ENCODE measurements at places on chromosomes 11 and 22. TPM values are rescaled to one million over a fixed set of nuclear protein-coding genes. Genes with fewer than 3 reads are reported as not detected.
A peak's percentile ranks its signal among the peaks of the same experiment; 100 is the strongest.

Gene NECTIN1
- 44.6 TPM for total RNA-seq

Gene DDI1
- total RNA-seq, result not detected

Gene LMNTD2
- 1.8 TPM for total RNA-seq

Gene MS4A15
- not detected for total RNA-seq

Gene GLB1L2
- 15.4 TPM for total RNA-seq

Gene PRG2
- total RNA-seq, result not detected

Gene SNX19
- total RNA-seq, result 45.0 TPM

GRCh38 chr11:34145073-34145472 is 39.6 kb downstream of the NAT10 start:
- DNase-seq, result no peak

DNA sequence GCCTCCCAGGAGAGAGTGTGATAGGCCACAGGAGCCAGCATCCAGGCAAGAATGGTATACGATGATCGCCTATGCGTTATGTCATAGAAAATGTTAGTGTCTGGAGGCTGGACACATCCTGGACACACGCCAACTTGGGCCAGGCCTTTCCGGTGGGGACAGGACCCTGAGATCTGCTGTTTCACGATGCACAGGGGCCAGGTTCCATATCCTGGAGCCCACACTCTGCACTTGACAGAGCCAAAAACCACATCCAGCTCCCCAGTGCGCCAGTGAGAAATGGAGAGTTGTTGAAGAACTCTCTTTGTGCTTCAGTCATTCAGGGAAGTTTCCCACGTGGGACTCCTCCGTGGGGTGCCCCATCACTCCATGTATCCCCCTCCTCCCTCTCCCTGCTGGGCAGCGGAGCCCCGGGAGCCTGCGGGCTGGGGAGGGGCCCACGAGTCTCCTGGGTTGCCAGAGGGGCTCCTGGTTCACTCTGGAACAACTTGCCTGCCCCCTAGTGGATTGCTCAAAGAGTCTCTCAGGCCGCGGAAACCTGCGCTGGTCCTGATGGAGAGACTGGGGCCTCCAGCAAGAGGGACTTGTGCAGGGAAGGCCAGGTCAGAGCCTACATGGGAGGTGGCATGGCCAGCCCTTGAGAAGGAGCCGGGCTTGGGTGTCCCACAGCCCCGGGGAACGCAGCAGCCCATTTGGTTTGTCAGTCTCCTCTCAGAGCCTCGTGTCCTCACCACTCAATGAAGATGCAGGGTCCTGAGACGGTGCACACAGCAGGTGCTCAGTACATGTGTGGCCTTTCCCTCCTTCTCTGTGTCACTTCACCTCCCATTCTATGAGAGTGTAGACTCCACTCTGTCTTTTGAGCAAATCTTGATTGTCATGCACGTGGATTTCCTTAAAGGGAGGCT is 10.2 kb upstream of the LRRC32 start:
- peak; percentile 88 for DNase-seq

GRCh38 chr11:116413301-116414242 is 359.2 kb downstream of the BUD13 start:
- DNase-seq, result no peak

DNA sequence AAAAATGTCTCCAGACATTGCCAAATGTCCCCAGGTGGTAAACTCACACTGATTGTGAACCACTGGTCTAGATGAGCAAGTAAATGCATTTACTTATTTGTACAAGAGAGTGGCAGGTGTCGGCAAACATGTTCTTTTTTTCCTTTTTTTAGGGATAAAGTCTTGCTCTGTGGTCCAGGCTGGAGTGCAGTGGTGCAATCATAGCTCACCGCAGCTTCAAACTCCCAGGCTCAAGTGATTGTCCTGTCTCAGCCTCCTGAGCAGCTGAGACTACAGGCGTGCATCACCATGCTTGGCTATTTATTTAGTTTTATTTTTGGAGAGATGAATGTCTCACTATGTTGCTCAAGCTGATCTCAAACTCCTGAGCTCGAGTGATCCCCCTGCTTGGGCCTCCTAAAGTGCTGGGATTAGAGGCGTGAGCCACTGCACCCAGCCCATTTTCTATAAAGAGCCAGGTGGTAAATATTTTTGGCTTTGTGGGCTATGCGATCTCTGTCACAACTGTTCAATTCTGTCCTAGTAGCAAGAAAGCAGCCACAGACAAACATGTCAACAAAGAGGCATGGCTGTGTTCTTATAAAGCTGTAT is 1.4 kb downstream of the VPREB1 start:
- no peak for DNase-seq

- peak; percentile 40 for DNase-seq
These were observed 18.1 kb upstream of the KLHL35 start for GRCh38 chr11:75450826-75451821.

GRCh38 chr22:46269564-46269963 is 1.8 kb downstream of the TTC38 start:
- no peak for DNase-seq

GRCh38 chr11:72723508-72723907 is 28.7 kb downstream of the ARAP1 start:
- no peak for DNase-seq

DNA sequence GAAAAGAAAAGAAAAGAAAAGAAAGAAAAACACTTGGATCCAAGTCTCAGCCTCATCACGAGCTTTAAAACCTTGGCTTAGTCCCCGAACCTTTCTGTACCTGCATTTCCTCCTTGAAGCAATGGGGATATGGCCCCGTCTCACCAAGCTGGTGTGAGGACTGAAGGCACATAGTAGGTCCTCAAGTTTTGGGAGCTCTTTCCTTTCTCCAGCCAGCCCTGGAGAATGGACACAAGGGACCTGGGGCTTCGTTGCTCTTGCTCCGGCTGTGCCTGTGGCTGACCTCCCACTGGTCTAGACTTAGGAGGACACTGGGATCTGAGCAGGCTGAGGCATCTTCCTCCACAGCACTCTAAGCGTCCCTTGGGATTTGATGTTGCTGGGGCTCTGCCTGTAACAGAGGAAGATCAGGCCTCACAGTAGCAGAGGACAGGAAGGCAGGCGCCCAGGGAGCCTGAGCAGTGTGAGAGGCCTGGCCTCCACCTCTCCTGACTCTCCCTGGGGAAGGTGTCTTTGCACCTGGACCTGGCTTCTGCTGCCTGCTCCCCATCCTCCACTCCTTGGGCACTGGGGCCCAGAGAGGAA is 32.8 kb downstream of the KCNC1 start:
- no peak for DNase-seq

GRCh38 chr11:16986434-16987204 is 27.6 kb downstream of the PLEKHA7 start:
- no peak for DNase-seq

DNA sequence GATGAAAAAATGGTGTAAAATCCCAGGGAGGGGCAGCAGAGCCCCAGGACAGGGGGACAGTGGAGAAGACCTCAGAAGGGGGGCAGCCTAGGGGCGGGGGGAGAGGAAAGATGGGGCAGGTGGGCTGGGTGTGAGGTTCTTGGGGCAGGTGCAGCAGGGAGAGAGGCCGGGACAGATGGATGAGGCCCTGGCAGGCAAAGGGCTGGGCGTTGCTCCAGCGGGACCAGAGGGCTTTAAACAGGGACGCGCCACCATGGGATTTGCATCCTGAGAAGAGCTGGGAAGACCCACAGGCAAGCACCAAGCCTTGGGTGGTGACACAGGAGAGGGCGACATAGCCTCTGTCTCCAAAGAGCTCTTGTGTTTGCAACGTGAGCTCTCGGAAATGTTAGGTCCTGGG is 1342.8 kb downstream of the TBC1D22A start:
- DNase-seq, result no peak

DNA sequence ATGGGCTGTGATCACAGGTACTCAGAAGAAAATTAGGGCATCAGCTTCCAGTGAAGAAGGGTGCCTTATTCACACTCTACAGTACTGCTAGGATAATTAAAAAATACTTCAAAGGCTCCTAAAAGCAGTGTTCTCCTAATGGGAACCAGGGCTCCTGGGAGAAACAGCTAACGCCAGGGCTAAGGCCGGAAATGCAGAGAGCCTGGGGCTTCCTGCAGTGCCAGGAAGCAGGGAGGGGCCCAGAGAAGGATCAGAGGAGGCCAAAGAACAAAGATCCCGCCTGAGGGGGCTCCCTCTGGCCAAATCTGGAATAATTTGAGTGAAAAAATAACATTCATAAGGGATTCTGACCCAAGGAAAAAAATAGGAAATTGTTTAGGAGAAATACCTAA is 27.5 kb downstream of the TOLLIP start:
- no peak for DNase-seq

- DNase-seq, result no peak
These were observed 401.1 kb downstream of the CTTN start for GRCh38 chr11:70799386-70799785.

Measured in neural crest cell (in vitro differentiated cells).